Activated effector memory CD4-positive, alpha-beta T cell treated with Interleukin-2 at 50 U/mL for 16 hours (primary cell): ENCODE measurements at places on chromosomes 2 and 18.
A peak's percentile ranks its signal among the peaks of the same experiment; 100 is the strongest.

DNA sequence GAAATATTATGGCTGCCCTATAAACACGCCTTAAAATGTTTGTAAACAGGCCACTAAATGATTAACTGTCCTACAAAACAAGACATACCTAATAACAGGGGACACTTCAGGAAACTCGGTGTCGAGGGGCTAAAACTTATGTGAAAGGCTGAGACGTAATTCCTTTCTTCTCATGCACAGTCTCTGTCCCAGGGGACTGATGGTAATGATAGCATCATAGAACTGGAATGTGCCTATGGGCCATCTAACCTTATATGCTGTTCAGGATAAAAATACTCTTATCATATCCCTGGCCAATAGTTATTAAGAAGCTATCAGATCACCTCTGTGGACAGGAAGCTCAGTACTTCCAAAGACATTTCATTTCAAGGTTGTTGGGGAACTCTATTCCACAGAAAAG lies 252.6 kb upstream of the RASGRP3 start:
- DNase-seq = no peak

GRCh38 chr18:11251229-11251890 lies 102.0 kb upstream of the PIEZO2 start:
- no peak for DNase-seq

GRCh38 chr18:24016643-24017042 lies 2.1 kb downstream of the TTC39C start:
- DNase-seq = no peak

DNA sequence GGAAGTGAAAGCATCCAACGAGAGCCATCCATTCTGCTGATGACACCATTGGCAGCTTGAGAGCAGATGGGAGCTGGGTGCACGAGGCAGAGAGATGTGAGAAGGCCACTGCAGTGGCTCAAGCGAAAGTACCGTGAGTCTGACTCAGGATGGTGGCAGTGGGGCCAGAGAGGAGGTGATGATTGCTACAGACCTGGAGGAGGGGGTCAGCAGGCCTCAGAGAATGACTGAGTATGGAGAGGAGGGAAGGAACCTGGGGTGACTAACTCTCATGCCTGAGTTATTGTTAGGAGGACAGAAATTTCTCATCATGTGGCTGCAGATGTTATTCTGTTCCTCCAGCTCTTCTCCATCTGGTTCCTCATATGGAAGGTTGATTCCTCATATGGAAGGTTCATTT lies 8.8 kb upstream of the ZBTB7C start:
- DNase-seq = no peak

- peak; percentile 77 for DNase-seq
Observed at GRCh38 chr2:60819155-60819862, 62.1 kb upstream of the REL start.

DNA sequence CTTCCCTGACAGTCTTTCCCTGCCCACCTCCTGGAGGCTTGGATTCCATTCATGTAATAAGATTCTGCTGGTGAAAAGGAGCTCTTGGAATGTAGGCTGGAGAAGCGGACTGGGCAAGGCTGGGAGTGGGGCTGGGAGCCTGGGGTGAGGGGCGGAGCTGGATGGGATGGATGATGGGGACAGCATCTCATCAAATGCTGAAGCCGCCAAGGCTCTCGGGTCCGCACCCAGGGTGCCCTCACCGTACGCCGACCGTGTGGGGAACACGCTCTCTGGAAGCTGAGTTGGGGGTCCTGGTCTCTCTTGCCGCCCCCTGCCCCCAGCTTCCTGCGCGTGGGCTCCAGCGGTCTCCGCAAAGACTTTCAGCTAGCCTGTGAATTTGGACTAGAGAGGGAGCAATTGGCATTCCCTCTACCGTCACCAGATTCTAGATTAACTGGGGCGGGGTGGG lies 9.1 kb downstream of the RAX start:
- no peak for DNase-seq

DNA sequence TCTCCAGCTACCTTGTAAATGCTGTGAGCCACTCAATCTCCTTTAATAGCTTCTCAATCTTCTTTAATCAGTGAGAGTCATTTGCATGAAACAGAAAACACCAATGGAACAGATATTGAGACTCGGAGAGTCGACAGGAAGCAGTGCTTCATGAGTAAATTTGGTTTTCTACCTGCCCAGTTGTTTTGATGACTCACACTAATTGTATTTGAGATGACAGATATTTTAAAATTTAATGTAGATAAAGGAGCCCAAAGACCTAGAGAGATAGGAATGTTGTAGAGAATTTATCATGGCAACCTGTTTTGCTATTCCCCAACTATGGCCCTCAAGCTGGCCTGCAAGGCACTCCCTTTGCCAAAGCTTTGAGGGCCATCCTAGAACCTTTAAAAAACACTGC lies 119.1 kb downstream of the CDC42EP3 start:
- DNase-seq = no peak

- no peak for DNase-seq
Observed at GRCh38 chr2:79887747-79888374, 375.0 kb downstream of the CTNNA2 start.

DNA sequence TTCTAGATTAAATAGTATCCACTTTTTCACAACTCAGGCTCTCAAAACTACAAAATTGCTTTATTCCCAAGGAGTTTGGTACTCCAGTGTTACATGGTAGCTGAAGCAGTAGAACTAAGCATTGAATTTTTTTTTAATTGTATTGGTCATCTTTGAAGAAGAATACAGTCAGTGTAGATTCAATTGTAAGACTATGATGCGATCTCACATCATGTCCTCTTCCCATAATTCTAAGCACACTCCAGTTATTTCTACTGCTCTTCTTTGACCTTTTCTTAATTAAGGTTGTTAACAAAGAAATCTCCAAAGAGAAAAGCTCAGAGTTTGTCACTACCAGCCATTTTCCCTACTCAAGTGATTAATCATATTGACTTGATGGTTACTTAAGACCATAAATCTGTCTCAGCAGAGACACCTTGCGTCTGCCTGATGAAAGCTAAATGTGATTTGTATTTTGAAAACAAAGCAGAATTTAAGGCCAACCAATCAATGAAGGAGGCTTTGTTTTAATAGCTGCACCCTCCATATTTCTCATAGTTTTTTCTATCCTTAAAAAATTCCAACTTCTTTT lies 130.2 kb downstream of the DTNA start:
- DNase-seq = no peak

DNA sequence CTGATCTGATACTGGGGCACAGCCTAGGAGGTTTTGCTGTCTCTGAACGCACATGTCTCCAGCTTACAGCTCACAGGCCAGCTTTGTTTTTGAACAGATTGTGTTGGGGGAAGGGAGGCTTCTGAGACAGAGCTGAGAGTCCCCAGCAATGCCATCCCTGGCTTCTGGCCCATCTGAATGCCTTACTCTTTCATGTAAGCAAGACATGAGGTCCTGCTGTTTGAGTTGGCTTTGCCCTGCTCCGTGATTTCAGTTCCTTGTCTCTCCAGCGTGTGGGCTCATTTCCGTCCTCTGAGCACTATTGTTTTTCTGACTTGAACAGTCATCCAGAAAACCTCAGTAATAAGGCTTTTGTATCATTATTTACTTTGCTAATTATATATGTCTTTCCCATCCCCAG lies 194.9 kb upstream of the TNP1 start:
- DNase-seq = no peak

GRCh38 chr2:187554011-187554703 lies at the start of gene TFPI:
Gene TFPI (minus strand): TSS chr2:187554435. CDS start chr2:187503768, 50,667 bp downstream.
- DNase-seq = no peak

DNA sequence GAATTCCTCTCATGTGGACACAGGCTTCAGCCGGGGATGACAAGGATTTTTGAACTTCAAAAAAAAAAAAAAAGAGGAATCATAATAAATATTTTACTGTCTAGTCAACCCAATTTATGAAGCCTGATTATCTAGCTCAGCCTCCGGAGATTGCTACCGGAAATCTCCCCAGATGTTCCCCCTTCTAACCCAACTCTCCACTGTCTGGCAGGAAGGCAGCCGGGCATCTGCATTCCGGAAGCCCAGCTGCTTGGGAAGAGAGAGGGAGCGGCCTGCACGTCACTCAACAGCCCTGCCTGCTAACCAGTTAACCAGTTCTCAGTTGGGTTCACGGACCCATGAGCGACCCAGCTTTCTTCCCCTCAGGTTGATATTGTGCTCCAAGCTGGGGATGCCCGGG lies 87.2 kb upstream of the POU3F3 start:
- no peak for DNase-seq

DNA sequence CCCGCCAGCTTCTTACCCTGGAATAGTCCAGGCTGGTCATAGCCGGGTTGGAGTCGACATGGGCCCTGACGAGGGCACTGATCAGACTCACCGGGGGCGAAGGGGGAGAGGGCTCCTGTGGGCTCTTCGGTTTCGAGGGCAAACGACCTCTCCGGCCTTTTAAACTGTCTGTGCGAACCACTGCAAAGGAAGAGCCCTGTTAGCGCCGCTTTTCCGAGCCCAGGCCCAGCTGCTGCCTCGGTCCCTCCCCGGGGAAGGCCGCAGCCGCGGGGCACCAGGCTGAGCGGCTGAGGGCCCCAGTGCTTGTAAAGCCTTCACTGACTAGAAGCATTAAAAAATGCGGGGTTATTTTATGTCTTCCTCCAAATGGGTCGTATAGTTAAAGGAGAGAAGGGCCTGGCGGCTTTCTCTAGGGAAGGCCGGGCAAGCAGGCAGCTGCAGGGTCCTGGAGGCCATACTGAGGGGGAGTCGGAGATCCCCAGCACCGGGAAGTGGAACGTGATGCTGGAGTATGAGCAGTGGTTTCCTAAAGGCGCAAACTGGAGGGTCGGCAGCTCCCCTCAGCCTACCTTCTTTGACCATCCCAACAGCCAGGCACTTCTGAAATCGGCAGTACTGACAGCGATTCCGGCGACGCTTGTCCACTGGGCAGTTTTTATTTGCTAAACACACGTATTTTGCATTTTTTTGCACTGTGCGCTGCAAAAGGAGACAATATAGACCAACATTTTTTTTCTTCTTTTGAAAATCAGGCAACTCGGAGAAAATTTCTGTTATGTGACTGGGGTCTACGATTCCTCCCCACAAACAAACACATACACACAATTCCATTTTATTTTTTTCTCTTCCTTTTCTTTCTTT lies 4.5 kb downstream of the NR4A2 start:
- no peak for DNase-seq

GRCh38 chr2:15750433-15750814 lies 158.8 kb downstream of the DDX1 start:
- no peak for DNase-seq

DNA sequence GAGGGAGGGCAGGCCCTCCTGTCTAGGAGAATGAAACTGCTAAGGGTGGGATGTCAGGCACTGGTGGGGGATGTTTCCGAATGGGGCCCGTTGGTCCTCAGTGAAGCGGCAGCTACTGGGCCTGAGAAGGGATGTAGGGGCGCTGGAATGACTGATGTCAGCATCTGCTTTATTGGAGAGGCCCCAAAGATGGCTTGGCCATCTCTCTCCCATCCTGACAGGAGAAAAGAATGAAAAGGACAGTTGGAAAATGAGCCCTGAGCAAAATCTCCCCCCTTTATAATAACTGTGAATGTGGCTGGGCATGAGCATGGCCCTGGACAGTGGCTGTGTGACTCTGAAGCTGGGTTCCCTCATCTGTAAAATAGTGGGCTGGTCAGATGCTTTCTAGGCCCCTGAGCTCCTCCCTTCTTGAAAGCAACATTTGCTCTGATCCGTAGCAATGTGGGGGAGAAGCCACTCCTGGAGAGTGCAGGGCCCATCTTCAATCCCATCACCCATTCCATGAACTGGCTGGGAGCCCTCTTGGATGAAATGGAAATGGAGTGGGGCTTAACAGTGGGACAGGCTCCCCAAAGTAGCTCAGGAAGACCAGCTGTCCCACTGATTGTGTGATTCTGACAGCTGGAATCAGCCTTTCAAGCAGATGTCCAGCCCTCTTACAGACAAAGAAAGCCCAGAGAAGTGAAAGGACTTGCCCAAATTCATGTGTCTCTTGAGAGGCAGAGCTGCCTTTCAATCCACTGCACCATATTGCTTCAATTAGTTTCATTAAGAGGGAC lies 232.7 kb upstream of the SMAD2 start:
- no peak for DNase-seq

- no peak for DNase-seq
Observed at GRCh38 chr18:22667616-22668422, 250.1 kb upstream of the CTAGE1 start.

GRCh38 chr2:60175290-60175689 lies 378.2 kb downstream of the BCL11A start:
- no peak for DNase-seq

GRCh38 chr2:200757399-200757798 lies 54.3 kb upstream of the BZW1 start:
- DNase-seq = no peak

- DNase-seq = no peak
Observed at GRCh38 chr2:97011977-97012569, 25.7 kb upstream of the FAM178B start.

DNA sequence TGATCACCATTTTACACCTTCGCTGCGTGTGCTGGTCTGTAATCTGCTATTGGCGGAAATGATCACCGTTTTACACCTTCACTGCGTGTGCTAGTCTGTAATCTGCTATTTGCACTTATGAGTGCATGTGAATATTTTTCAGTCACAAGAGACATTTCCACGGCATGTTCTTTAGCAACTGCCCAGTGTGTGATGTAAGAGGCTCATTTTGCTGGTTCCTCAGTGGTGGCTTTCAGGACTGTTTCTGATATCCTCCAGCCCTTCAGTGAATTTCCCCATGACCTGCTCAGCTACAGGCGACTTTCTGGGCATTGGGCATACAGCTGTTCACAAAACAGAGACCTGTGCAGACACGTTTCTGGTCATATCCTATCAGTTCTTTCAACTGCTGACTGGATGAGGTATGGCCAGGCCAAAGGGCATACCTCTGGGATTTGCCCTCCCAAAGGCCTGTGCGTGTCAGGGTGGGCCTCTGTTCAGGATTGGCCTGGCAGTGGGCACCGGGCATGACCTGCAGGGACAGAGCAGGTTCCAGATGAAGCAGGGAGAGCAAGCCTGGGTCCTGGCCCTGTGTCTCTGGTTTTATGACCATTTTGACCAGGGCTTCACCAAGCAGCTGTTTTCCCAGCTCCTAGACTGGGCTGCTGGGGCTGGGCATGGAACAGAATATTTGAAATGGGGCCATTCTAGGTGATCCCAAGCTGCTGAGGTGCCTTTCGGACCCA lies 521 bp upstream of the PROM2 start:
- no peak for DNase-seq

DNA sequence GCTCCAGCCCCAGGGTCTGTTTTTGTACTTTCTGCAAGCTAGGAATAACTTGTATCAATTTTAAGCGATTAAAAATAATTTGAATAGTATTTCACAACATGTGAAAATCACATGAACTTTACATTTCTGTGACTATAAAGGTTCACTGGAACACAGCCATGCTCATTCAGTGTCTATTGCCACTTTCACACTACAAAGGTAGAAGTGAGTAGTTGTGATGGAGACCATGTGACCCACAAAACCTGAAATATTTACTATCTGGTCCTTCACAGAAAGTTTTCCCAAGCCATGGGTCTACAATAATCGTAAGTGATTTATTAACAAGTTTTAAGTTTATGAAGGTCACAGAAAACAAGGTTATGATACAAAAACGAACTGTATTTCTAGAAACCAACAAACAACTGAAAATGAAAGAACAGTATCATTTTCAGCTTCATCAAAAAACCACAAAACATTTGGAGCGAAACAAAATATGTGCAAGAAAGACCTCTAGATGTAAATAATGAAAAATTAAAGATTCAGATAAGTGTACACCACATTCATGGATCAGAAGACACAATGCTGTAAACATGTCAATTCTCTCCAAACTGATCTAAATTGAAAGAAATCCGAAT lies 68.9 kb upstream of the DNER start:
- no peak for DNase-seq

GRCh38 chr18:24427484-24427883 lies 1.0 kb downstream of the IMPACT start:
- DNase-seq = no peak

GRCh38 chr18:39341129-39341528 lies 1775.5 kb upstream of the CELF4 start:
- DNase-seq = no peak
